ENCODE measurements at places on chromosomes 16 and 17. TPM values are rescaled to one million over a fixed set of nuclear protein-coding genes. Genes with fewer than 3 reads are reported as not detected.

GRCh38 chr17:29883497-29883896, 46.5 kb downstream of the SSH2 start:
- DNase-seq, result no peak

DNA sequence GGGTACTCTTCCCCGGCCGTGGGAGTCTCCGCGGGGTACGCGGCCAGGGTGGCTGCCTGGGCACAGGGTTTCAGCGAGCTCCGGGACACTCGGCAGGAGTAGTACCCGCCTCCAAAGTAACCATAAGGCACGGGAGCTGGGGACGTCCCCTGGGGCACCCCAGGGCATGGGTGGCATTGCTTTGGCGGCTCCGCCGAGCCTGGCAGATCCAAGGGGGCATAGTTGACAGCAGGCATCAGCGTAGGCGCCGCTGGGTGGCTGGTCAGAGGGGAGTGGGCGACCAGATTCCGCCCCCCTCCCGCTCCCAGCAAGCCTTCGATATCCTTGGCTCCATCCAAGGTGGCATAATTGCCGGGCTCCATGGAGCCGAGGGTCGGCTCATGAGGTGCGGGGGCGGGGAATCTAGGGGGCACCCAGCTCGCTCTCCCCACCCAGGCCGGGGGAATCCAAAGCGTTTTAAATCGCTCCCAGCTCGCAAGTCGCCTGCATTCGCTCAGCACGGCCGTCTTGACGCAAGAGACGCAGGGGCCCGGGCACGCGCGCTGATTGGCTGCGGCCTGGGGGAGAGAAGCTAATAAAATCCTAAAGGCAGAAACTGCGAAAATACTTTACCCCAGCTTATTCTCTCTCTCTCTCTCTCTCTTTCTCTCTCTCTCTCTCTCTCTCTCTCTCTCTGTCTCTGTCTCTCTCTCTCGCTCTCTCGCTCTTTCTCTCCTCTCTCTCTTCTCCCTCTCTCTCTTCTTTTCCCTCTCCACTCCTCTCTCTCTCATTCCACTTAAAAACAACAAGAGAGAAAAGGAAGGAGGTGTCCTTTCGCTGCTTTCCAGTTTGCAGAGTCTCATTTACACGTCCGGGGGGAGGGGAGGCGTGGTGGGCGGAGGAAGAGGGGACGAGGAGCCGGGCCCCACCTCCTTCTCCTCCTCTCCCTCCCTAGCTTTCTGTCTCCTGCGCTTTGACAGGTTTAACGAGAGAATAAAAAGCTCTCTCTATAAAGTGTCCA, at the start of gene HOXB13:
TSS of gene HOXB13 (minus strand) at position 519 of the 1,000 bp plus-strand sequence. CDS start at position 362, 157 bp downstream.
- peak; percentile 81 for DNase-seq

DNA sequence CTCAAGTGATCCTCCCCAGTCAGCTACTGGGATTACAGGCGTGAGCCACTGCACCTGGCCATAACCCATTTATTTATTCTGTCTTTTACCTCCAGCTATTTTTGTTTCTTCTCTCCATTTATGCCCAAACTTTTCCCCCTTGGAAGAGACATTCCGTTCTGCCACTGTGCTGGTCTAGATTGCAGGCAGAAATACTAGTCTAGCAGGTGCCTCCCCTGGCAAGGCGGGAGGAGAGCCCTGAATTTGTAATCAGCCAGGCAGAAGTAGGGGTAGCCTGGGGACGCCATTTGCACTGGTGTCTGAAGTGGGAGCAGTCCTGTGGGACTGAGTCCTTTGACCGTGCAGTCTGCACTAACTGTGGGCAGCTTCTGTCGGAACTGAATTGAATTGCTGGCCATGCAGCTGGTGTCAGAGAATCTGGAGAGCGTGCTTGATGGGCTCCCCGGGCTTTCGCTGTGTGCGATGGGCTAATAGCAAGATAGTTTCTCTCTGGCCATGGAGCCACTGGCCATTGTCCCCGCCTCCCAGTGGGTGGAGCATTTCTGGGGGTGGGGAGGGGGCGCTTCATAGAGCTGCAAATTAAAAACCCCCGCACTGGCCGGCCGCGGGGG, 31.5 kb upstream of the LITAF start:
- DNase-seq, result no peak

- DNase-seq, result no peak
Measured at GRCh38 chr17:4147751-4148310, 4.8 kb downstream of the CYB5D2 start.

- no peak for DNase-seq
Measured at GRCh38 chr17:43782913-43783680, 2.9 kb downstream of the CFAP97D1 start.

The ASPSCR1 gene
- 27.4 TPM for total RNA-seq

The ELMO3 gene
- total RNA-seq, result 1.2 TPM
